ENCODE measurements at places on chromosomes 5 and 9.

DNA sequence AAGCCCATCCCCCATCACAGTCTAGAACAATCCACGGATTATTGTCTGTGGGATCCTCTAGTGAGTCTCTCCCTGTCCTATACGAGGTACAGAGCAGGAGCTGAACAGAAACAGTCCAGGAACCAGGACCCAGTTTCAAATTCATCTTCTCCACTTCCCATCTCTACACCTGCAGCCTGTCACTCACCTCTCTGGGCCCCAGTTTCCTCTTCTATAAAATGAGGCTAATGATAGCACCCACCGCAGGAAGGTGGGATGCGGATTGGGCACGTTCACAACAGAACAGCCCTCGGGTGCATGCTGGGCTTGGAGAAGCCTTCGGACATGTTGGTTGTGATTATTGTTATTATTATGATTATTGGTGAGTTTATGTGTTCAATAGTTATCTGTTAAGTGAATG lies 78.5 kb downstream of the ANKRD33B start:
- DNase-seq = no peak

DNA sequence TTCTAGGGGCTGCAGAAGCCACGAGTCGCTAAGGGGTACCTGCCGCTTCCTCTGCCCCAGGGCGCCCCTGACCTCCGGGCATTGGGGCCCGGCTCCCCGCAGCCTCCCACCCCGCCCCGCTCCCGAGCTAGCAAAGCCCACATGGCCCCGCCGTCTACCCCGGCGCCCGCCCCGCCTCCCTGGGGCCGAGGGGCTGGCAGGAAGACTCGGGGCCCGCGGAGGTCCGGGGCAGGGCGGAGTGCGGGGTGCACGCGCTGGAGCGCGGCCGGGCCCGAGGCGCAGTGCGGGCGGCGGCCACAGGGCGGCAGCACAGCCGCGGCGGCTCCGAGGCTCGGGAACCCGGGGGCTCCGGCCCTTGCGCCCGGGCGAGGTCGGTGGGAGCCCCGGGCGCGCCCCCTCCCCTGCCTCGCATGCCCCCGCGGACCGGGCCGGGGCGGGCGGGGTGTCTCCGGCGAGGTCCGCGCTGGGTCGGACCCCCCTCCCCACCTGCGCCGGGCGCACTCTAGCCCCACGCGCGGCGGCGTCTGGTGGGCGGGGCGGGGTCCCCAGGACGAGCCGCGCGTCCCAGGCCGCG lies 6.7 kb downstream of the NRARP start:
- DNase-seq = peak; percentile 76

DNA sequence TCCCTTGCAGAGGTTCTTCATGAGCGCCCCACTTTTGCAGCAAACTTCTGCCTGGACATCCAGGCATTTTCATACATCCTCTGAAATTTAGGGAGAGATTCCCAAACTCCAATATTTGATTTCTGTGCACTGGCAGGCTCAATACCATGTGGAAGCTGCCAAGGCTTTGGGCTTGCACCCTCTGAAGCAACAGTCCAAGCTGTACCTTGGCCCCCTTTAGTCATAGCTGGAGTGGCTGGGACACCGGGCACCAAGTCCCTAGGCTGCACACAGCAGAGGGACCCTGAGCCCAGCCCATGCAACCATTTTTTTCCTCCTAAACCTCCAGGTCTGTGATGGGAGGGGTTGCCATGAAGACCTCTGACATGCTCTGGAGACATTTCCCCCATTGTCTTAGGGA lies 74.7 kb downstream of the ZFAND5 start:
- no peak for DNase-seq

DNA sequence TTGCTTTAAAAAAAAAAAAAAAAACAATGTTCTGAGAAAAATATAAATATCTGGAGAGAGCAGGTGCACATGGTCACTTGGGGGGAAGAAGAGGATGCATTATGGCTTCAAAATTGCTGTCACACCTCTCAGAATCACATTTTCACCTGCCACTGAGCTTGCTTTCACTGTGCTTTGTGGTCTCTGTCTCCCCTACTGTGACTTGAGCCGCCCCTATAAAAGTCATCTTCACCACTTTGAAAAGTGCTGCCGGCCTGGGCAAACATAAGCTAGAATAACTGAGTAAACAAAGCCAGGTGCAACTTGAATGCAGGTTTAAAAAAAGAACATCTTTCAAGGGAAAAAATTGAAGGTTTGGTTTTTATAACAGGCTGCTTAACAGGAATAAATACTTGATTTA lies 368.1 kb upstream of the GRIA1 start:
- DNase-seq = no peak

- DNase-seq = no peak
These were observed 82.2 kb upstream of the C9orf72 start for GRCh38 chr9:27655441-27655840.

DNA sequence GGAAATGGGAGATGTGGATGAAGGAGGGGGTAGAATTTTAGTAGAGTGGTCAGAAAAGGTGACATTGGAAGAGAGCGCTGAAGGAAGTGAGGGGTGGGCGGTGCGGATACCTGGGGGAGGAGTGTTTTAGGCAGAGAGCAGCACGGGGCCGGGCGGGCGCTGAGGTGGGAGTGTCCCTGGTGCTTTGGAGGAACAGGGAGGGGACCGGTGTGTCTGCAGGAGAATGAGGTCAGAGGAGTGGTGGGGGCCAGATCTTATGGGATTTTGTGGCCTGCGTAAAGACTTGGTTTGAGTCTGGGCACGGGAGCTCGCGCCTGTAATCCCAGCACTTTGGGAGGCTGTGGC lies 5.8 kb upstream of the PSD2 start:
- DNase-seq = no peak

DNA sequence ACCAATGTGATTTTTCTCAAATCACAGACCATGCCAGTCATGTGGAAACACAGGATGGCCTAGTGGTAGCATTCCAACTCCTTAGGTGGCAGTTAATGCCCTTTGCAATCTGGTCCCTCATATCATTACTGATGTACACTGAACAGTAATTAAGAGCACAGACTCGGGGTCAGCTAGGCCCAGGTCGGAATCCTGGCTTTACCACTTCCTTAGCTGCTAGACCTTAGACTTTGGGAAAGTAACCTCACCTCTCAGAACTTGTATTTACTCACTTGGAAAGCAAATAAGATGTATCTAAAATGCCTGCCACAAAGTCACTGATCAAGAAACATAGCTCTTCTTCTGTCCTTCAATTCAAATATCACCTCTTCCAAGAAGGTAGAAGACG lies 112.8 kb downstream of the MAPKAP1 start:
- no peak for DNase-seq

DNA sequence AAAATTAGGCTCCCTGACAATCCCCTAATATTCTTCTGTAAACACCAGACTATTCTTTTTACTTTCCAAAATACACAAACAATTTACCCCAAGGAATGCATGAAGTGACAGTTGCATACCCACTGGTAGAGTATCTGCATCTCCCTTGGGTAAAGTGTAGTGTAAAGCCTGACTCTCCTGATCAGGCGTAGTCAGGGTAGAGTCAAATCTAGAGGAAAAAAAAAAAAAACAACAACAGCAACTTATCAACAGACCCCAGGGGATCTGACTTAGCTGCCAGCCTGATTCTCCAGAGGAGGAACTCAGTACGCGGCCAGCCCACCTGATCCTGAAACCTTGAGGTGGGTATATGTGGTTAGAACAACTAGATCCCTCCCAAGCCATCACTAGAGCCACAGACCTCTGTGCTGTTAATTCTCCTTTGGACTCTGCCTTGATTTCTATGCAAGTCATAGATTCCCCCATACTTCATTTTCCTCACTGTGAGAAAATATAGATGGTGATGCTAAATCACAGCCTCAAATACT lies 61.0 kb downstream of the ZNF608 start:
- DNase-seq = no peak

DNA sequence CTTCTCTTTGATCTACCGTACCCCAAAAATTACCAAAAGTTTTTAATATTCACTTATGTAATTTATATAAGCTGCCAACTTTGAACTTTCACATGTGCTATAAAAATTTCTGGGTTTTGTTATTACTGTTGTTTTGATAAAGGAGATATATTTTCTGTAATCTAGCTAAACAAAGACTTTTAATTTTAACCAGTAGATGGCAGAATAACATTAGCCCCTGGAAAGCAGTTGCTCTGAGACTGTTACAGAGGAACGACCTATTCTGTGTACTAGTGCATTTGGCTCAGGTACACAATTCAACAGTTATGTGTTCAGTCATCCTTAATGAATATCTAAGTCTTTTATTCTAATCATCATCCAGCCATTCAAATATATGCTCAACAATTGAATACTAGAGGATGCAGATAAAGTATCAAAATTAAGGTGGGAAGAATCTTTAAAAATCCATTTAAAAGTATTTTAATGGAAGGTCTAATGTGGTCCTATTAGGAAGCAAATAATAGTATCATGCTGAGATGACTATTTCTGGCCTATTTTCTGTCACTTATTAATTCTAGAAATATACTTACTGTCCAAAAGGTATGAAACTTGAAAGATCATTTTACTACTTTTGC lies 8.6 kb downstream of the KLHL9 start:
- no peak for DNase-seq

DNA sequence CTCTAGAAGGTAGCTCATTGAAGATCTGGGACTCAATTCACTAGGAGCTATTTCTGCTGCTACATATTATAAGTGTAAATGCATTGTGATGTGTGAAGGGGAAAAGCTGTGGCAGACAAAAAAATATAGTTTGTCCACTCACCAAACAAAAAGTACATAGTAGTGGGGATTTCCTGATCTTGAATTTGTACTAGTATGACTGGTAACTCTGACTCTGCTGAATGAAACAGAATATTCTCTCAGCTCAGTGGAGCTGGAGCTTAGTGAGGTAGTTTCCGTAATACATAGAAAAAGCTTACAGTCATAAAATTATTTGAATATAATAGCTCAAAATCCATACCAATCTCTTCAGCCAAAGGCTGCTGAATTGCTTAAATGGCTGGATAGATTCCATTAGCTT lies 455.6 kb upstream of the CD180 start:
- DNase-seq = no peak

- no peak for DNase-seq
These were observed 20.2 kb downstream of the SLC12A7 start for GRCh38 chr5:1091632-1092031.

DNA sequence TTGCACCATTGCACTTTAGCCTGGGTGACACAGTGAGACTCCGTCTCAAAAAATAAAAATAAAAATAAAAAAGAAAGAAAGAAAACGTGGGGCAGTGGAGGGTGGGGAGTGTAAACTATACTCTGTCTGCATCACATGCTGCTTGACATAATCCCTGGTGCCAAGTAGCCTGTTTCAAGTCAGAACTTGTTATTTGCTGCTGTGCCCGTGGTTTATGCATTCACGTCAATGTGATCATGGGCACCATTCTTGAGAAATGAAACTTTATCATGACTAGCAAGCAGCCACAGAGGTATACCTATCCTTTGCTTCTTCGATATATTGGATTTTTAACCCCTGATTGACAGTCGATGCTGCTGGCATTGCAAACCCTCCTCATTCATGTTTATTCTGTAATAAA lies 4.1 kb upstream of the SMU1 start:
- DNase-seq = no peak

GRCh38 chr5:178385496-178385890 lies 152.9 kb upstream of the PHYKPL start:
- DNase-seq = no peak

DNA sequence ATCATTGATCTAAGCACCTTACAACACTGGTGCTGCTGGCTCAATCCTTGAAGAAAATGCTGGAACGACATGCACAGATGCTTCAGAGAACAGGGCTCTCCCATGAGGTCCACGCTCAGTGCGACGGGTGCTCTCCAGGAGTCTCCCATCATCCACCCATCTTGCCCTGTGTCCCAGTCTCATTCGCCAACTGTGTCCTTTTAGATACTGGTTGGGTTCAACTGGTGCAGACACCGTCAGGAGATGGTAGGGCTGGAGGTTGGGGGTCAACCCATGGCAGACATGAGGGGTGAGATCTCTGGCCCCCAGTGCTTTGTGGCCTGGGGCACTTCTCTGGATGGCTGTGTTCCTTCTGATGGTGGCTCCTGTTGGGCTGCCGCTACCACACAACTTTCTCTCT lies 1.6 kb upstream of the OBP2B start:
- no peak for DNase-seq

DNA sequence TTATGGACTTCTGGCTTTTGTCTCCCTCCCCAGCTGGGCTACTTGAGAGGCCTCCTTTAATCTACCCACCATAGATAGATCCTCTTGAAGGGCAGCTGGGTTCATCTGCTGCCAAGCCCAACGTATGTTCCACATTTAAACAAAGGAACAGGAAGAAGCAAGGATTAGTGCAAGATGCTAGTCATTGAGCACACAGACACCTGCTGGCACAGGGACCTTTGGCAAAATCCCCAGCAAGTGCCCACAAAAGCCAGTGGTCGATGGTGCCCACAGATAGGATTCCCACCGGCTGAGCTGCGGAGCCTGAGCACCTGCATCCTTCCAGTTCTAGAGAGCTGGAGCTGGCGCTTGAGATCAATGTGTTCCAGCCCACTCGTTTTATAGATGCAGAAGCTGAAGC lies 57.7 kb upstream of the SHB start:
- no peak for DNase-seq

DNA sequence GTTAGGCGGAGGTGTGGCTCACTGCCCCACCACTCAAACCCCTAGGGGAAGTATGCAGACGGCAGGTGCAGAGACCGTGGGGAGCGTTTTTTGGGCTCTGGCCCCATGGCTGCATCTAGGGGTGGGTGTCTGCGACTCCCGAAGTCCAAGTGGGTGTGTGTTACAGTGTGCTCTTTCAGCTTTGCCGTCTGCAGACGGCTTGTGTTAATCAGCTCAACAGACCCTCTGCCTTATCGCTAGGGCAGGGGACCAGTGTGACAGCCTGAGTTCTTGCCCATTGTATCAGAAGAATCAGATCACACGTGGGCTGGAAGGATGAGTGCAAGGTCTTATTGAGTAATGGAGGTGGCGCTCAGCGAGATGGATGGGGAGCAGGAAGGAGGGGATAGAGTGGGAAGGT lies 162.8 kb downstream of the ENC1 start:
- DNase-seq = no peak

GRCh38 chr9:108108280-108108851 lies 618.8 kb upstream of the KLF4 start:
- DNase-seq = no peak

DNA sequence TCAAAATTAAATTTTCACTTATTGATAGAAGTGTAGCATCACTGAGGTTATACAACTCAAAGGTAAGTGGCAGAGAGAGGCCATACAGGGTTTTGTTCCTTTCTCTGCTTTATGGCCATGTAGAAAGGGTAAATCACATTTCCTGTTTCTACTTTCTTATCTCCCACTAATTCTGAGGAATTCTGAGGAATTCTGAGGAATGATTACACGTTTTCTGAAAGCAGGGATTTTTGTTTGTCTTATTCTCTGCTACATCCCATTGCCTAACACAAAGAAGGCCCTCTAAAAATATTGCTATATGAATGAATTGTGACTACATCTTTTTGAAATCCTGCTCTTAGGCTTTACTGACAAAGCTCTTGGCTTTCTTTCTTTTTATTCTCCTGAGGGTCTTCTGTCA lies 516.9 kb upstream of the ZNF608 start:
- DNase-seq = no peak

- DNase-seq = peak; percentile 65
These were observed 46.6 kb downstream of the CYFIP2 start for GRCh38 chr5:157312492-157312891.

Data from activated naive CD8-positive, alpha-beta T cell treated with anti-CD3 and anti-CD28 coated beads for 36 hours (primary cell).